ENCODE measurements at places on chromosomes 1 and 21.

- no peak for DNase-seq
Measured at GRCh38 chr1:18288722-18289121, 181.1 kb downstream of the IGSF21 start.

- no peak for DNase-seq
Measured at GRCh38 chr1:203335503-203335902, 15.4 kb downstream of the FMOD start.

GRCh38 chr21:41973861-41974751 lies 20.3 kb upstream of the C2CD2 start:
- DNase-seq, result peak; percentile 22

DNA sequence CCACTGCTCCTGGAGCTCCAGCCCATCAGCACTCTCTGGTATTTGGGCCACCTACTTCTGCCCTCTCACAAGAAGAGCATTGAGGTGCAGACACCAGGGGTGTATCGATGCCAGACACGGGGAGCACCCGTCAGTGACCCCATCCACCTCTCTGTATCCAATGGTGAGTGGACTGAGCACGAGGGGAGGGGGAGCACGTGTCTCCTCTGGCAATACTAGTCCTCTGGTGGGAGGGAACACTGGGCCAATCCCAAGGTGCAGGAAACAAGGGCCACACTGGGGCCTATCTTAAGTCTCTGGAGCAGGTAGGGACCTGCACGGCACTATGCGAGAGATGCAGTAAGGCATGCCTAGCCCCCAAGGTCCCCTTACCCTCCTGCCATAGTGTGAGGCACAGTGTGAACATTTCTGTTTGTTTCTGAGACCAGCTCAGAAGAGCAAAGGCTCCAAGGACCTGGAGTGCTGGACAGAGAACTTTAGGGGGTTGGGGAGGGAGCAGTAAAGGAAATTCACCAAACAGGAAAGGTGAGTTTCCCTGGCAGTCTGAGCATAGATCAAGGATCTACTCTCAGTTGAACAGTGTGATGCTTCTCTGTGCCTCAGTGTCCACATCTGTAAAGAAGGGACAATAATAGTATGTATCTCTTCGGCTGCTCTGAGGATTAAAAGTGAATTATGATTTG lies 2.3 kb downstream of the FCRLB start:
- DNase-seq, result no peak

GRCh38 chr1:53603431-53603830 lies 135.5 kb downstream of the GLIS1 start:
- DNase-seq, result no peak

- no peak for DNase-seq
Measured at GRCh38 chr21:36663033-36663855, 35.7 kb upstream of the SIM2 start.

DNA sequence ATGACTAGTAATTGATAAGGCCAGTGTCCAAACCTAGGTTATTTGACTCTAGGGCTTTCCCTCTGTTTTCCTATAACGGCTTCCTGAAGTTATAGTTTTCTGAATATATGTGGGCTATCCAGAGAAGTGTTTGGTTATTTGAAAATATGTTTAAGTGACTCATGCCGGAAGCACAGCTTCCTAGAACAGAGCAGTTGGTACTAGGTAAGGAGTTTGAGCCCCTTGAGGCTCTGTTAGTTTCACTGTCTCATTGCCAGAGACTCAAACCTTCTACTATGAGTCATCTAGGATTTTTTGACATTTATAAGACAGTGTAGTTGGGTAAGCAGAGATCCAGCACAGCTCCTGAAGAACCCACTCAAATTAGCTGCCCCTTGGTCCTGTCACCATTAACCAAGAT lies 27.1 kb upstream of the LEPR start:
- DNase-seq, result no peak

DNA sequence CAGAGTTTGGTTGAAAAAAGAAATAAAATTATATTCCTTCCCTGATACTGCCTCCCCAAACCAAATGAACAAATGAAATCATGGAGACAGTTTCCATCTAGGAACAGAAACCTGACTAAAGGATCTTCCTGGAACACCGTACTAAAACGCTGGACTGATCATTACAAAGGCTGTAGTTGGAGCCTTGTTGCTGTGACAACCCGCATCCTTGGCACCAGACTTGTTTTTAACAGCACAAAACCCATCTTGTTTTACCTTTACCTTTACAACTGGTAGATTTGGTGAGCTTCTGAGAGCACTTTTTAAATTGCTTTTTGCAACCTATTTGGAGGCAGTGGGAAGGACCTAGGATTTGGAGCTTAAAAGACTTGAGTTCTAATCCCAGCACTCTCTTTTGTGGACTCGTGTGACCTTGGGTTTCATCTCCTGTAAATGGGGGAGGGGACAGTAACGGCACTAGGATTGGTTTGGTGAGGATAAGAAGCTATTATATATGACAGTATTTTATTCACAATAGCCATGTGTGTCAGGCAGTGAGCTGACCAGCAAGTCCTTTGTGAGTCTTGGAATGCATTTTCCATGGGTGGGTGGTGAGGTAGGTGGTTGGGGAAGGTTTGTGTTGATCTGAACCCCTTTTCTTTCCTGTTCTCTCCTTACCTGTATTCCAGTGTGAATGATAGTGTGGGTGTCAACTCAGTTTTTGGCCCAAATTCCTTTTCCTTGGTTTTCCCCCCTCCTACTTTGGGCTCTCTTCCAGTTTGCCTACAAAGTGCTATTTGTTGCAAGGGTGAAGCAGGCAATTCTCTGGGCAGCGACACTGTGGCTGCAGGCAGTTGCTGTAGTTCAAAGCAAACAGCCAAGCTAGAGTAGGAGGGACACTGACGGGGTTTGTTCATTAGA lies 12.6 kb downstream of the LRRC8D start:
- no peak for DNase-seq

GRCh38 chr1:202750761-202751160 lies 40.5 kb upstream of the SYT2 start:
- DNase-seq, result peak; percentile 29

DNA sequence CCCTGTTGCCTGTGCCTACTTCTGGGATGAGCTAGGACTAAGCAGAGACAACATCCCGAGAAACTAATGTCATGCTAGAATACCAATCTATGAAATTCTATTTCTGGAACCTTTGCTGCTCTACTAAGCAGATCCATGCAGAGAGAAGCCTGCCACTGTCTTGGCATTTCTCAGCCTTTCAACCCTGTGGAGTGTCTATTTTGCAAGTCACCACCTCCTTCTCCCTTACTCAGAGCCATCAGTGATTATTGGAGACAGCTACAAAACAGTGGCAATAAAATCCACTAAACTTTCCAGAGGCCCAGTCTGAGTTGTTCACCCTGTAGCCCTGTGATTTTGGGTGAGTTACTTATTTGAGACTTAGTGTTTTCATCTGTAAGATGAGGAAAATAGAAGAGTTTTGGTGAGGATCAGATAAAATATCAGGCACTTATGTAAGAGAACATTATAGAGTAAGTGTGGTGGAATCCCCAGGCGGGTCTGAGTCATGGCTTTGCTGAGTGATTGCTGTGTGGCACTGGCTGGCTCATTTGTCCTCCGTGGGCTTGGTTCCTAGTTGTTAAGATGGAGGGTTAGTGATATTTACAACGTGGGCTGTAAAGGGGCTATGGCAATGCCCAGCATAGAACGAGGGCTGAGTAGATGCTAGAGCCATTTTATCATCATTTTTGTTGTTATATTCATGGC lies 61.1 kb downstream of the FMN2 start:
- DNase-seq, result no peak

Data from CD4-positive, alpha-beta T cell treated with Interleukin-21 for 1 hour (primary cell).